ENCODE measurements at places on chromosomes 6 and 20.

DNA sequence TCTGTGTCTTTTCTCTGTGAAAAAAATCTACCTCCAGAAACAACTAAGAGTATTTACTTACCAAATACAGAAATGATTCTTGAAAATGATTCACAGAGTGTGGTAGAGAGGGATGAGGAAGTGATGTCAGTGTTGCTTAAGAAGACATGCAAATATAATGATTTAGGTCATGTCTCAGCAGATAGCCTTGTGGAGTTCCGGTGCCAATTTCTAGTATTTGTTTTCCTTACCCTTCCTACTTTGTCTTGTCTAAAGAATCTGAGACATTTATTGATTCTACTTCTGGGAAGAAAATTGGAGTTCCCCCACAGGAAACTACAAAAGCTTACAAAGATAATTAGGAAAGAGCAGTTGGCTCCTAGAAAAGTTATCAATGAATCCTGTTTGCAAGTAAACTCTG is 68.8 kb downstream of the GJA1 start:
- no peak for DNase-seq

DNA sequence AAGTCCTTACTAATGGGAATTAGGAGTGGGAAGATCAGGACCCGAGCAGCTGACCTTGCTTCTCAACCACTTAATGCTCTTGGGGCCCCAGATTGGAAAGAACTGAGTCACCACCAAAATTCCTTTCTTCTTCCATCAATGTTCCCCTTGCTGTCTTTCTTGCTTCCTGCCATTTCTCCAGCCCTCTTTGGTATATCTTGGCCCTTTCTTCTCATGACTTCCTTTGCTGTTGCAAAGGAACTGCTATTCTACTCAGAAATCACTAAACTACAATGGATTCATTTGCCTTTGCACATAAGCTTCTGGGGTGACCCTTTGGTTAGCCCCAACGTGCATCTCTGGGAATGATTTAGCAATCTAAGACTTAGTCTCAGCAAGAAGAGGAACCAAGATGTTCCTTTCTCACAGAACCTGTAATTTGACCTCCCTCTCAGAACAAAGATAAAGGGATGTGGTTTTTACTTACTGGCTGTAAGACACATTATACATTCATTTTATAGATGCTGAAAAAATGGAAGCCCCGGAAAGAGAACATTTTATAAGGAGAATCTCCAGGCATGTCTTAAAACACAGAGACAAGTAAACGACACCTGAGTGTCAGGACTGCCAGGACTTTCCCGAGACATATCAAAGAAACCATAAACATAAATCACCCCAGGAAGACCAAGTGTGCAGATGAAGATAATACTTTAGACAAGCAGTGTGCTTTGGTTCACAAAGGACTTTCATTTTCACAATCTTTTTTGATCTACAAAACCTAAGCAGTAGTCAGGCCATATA is 99.0 kb upstream of the TNFAIP3 start:
- DNase-seq, result no peak

DNA sequence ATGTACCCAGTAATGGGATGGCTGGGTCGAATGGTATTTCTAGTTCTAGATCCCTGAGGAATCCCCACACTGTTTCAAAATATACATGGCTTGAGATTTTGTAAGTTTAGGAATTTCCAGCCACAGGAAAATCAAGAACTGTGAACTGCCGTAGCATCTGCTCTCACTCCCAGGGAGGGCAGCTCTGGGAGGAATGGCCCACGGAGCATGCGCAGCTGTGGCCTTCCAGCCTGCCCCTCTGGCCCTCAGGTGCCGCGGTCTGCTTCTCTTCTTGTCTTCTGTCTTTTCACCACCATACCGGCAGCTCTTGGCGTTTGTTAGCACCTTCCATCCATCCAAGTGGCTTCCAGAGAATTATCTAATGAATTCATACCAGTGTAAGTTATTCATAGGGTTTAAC is 19.9 kb upstream of the EXOC2 start:
- no peak for DNase-seq

- DNase-seq, result no peak
Observed at GRCh38 chr6:96562886-96563285, at the start of gene FHL5. TSS of gene FHL5 (plus strand) at chr6:96563128. CDS start at chr6:96603614, 40,486 bp downstream.

GRCh38 chr20:9280666-9281065 is 211.8 kb downstream of the PLCB4 start:
- no peak for DNase-seq

- no peak for DNase-seq
Observed at GRCh38 chr6:9494864-9495263, 920.0 kb downstream of the TFAP2A start.

DNA sequence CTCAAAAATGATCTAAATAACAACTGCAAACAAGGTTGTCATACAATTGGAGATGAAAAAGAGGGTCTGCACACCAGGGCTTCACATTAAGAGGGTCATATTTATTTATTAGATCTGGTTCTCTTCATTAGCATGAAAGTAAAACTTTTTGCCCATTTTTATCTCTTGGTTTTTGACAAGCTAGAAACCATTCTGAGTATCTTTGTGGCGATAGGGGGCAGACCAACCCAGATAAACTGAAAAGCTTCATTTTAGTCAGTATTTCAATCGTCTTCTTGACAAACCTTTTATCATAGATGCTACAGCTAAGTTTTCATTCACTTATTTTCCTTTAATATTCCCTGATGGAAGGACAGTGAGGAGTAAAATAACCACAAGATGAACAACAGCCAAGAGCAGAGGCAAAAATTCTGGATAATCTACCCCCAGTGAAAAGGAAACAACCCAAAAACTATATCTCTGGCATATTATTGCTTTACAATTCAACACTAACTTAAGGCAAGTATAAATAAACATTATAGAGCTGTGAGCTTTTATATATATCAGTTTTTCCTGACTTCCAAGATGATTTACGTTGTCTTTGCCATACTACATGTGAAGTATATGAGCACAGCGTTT is 45.2 kb downstream of the THEMIS start:
- no peak for DNase-seq

- no peak for DNase-seq
Observed at GRCh38 chr6:27541212-27541932, 68.5 kb upstream of the ZNF184 start.

- no peak for DNase-seq
Observed at GRCh38 chr20:51094221-51094620, 71.3 kb upstream of the KCNG1 start.

DNA sequence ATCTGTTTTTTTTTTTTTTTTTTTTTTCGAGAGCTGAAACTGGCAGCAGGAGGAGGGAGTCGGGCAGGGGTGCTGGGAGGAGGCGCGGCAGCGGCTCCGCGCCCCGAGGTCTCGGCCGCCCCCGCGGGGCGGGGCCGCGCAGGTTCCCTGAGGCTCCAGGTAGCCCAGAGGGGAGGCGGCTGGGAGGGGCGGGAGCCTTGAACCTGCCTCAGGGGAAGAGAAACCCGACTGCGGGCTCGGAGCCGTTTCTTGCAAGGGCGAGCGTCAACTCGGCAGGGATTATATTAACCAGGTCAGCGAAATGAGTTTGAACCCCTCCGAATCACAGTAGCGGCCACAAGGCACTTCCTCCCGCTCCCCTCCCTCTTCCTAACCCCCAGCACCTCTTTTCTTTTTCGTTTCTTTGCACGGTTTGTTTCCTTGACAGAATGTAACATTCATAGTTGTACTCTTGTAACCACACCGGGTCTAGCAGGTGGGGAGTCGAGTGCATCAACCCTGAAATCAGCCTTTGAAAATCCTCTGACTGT is 2.0 kb downstream of the MYB start:
- DNase-seq, result peak; percentile 37

DNA sequence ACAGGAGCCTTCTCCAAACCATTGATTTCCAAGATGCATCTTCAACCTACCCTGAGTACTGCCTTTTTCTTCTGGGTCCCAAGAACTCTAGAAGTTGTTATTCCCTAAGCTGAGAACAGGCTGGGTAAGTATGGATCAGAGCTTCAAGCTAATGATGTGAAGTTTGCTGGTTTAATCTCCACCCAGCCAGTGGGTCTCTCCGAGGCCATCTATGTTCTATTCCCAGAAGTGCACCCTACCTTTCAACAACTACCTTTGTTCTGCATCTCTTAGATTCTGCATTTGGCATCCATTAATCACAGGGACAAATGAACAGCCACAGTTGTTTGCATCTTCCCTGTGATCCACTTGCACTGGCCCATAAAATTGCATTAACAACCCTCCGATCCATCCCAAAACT is 246.2 kb downstream of the HIVEP2 start:
- no peak for DNase-seq

GRCh38 chr6:37256692-37257319 is 766 bp upstream of the TBC1D22B start:
- no peak for DNase-seq

GRCh38 chr6:108733051-108733450 is 115.2 kb upstream of the ARMC2 start:
- no peak for DNase-seq

GRCh38 chr6:166940643-166941068 is 15.7 kb downstream of the RNASET2 start:
- no peak for DNase-seq

DNA sequence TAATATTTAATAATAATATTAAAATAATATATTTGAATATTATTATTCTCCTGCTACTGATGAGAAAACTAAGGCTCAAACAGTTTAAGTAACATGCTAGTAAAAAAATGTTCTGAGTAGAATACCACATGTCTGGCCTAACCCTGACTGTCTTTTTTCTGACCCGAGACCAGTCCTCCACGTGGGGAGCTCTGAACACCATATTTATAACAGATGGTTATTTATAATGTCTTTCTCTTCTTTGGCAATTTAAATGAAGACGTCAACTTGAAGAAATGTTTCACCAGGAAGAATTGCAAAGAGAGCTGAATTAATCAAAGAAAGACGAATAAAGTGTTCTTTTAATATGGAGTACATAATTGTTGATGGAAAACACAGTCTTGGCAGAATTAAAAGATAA is 82.0 kb downstream of the SLC22A3 start:
- no peak for DNase-seq

- DNase-seq, result no peak
Observed at GRCh38 chr6:150720774-150721233, 121.1 kb downstream of the PLEKHG1 start.

GRCh38 chr6:93222071-93222851 is 197.1 kb downstream of the EPHA7 start:
- no peak for DNase-seq

DNA sequence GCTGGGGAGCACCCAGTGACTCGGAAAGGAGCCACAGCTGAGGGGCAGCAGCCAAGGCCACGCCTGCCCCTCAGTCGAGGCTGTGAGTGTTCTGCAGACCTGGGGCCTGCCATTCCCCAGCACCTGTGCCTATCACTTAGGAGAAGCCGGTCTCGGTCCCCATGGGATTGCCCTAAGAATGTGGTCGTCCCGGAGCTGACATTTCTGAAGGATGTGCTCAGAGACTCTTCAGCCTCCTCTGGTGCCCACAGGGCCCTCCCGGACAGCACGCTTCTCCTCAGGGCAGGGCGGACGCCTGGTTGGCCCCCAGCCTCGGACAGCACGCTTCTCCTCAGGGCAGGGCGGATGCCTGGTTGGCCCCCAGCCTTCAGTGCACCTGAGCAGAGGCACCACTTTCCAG is 223.9 kb downstream of the ERMARD start:
- no peak for DNase-seq

GRCh38 chr6:15143086-15143485 is 102.8 kb upstream of the JARID2 start:
- DNase-seq, result no peak

Measured in stimulated activated CD4-positive, alpha-beta T cell treated with anti-CD3 and anti-CD28 coated beads, Interleukin-15, amount 100 ng/mL, for 1 hour (primary cell).